ENCODE measurements at places on chromosomes 6 and 20.
A peak's percentile ranks its signal among the peaks of the same experiment; 100 is the strongest.

GRCh38 chr6:69162811-69163210, 527.7 kb downstream of the ADGRB3 start:
- no peak for DNase-seq

DNA sequence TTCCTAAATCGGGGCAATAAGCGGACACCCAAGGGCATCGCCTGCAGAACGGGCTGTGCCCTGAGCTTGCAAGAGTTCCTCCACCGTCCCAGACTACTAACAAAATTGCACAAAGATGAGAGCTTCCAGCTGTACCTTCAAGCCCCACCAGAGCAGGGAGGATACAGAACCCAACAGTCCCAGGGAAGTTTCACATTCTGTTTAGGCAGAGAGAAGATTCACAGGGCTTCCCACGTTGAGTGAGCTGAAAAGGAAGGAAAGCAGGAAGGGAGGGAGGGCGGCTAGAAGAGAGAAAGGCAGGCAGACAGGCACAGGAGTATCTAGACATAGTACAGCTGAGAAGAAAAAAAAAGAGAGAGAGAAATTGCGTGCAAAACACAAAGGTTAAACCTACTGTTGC, 112.6 kb upstream of the AFDN start:
- DNase-seq = no peak

- no peak for DNase-seq
Observed at GRCh38 chr6:134115715-134116074, 63.3 kb upstream of the SLC2A12 start.

DNA sequence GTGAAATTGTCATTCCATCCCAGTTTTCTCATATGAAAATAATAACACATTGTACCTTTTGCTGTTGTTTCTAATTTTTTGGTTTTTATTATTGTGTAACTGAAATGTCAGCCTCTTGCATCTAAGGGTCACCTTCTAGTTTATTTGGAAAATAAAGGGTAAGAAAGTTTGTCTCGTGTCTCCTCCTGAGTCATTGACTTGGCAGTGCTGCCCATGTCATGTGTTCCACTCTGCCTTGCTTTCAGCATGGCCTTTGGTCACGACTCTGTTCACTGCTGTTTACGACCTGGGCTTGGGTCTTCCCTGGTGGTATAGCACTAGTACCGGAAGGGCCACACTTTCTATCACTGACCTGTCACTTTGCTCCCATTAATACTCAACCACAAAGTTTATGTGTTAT, 171.4 kb upstream of the RSPO3 start:
- DNase-seq = no peak

GRCh38 chr6:134983823-134984222, 33.9 kb upstream of the ALDH8A1 start:
- no peak for DNase-seq

DNA sequence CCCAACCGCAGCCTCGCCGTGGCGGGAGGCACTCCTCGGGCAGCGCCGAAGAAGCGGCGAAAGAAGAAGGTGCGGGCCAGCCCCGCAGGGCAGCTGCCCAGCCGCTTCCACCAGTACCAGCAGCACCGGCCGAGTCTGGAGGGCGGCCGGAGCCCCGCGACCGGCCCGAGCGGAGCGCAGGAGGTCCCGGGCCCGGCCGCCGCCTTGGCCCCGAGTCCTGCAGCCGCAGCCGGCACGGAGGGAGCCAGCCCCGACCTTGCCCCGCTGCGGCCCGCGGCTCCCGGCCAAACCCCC, 525 bp downstream of the PNRC1 start:
- DNase-seq = no peak

DNA sequence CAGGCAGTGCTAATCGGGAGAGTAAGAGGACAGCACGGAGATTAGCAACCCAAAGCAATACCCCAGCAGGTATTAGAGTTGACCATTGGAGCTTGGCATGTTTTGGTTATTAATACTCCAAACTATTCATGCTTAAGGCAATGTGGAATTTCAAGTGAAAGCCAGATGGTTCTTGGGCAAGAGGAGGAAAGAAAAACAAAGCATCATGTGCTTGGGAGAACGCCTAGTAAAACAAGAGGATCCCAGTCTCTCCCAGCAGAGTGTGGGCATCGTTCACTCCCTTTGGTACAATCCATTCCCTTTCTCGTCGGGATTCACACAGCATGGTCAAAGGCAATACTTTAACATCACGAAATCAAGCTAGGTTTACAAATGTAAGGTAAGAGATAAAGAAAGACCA, 349.8 kb downstream of the PRKN start:
- DNase-seq = no peak

- DNase-seq = no peak
Observed at GRCh38 chr6:115977220-115977619, 83.5 kb downstream of the FRK start.

DNA sequence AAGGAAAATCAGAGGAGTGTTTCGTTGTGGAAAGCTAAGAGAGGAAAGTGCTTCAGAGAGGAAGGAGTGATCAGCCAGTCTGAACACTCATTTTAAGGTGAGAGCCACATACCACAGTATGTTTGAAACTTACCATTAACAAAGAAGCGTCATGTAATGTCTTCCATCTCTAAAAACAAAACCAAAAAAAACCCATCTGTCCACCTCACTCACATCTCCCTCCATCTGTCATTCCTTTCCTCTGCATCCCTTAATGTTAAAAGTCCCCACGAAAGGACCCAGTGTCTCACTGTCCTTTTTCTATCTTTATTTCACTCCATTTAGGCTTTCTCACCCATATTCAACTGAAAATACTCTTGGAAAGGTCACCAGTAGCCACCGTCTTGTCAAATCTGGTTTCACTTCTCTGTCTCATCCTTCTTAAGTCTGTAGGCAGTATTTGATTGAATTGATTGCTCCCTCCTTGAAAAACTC, 59.4 kb upstream of the GNRH2 start:
- no peak for DNase-seq

DNA sequence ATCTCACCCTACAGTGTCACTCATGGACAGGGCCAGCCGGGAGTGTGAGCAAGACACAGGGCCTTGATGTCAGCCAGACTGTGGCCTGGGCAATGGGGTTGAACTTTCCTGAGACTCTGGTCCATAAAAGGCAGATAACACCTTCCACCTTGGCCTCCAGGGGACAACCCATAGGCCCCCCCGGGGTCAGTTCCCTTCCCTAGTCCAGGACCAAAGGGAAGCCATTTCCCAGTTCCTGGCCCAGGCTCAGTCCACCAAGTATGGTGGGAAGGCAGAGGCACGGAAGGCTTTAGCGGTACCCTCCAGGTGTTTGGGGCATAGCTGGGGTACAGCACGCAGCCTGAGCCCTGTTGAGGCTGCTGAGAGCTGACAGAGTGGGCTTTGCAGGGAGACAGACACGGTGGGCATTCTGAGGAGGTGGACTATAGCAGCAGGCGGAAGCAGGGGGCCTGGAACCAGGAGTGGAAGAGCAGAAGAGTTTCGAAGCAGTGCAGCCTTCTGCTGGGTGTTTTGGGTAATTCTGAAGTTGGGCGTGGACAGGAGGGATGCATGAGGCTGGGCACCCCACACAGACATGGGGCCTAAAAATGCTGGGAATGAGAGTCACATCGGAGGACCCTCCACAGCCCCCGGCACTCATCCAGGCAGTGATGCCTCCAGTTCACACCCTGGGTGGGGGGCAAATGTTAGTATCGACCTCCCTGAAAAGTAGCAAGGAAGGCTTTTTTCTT, 43.9 kb upstream of the CD93 start:
- DNase-seq = no peak

GRCh38 chr20:37490663-37491350, 30.2 kb upstream of the NNAT start:
- DNase-seq = no peak

- DNase-seq = no peak
Observed at GRCh38 chr6:35436071-35436857, 15.9 kb upstream of the FANCE start.

DNA sequence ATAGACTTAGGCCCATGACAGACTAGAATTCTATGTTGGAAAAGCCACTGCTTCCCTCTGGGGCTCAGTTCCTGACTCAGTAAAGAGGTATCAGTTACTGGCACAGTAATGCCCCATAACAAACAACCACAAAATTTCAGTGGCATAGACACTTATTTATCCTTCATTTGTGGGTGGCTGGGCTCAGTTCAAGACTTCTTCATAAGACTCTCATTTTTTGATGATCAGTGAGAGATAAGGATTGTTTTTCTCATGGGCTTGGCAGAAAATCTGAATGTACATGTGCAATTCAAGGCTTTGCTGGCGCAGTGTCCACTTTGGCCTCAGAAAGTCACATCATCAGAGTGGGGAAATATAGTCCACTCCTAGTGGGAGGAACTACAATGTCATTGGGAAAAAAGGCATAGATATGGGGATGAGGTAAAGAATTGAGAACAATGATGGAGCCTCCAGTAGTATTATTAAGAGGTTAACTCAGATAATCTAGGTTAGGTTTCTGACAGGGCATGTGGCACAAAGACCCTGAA, 384.6 kb upstream of the FLRT3 start:
- no peak for DNase-seq

GRCh38 chr6:151413372-151414145, 22.2 kb upstream of the ZBTB2 start:
- DNase-seq = peak; percentile 31

- DNase-seq = no peak
Observed at GRCh38 chr20:24950836-24951525, 1.9 kb downstream of the CST7 start.

- no peak for DNase-seq
Observed at GRCh38 chr6:105476978-105477377, 74.1 kb upstream of the PREP start.

GRCh38 chr20:48350313-48350988, 477.3 kb downstream of the PREX1 start:
- DNase-seq = no peak

DNA sequence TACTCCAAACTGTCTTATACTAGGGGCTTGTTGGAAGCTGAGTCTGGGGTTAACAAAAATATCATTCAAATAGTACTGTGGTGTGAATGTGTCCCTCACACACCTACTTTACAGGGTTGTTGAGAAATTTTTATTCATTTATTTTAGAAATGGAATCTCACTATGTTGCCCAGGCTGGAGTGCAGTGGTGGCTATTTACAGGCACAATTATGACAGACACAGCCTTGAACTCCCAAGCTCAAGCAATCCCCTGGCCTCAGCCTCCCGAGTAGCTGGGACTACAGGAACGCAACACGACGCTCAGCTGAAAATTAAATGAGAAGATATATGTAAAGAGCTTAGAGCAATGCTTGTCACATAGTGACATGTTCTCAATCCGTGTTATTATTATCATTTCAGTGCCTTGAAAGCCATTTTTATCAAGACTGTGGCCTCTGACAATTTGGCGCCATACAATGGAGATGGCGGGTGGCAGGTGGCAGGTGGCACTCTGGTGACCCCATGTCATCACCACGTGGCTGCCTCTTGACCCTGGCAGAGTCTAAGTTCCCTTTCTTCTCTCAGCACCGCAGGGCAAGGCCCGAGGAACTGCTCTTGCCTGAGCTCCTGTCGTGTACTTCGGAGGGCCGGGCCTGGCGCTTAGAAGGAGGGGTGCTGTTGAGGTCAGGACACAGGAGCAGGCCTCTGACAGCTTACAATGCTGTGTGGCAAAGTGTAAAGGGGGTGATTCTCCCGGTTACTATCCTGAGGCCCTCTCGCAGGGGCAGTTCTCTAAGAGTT, 64.5 kb downstream of the STX11 start:
- no peak for DNase-seq

DNA sequence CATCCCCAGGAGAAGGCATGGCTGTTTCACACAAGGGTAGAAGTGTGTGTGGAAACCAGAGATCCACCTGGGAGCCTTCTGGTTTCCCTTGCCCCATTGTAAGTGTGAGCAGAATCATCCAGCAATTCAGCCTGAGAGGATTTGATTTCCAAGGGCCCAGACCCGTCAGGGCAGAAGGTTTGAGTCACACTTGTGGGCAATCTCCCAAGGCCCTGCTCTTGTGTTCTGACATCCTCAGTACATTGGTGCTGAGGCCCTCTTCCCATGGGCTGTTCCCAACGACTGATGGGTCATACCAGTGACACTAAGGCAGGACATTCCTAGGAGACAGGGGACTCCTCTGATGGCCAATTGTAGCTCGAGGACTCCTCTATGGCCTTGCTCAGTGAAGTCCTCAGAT, 58.2 kb upstream of the POLR1H start:
- no peak for DNase-seq

GRCh38 chr6:42960243-42961019, at the start of gene GNMT:
TSS of gene GNMT (plus strand) at chr6:42960754. CDS start at chr6:42960768, 14 bp downstream.
- no peak for DNase-seq

DNA sequence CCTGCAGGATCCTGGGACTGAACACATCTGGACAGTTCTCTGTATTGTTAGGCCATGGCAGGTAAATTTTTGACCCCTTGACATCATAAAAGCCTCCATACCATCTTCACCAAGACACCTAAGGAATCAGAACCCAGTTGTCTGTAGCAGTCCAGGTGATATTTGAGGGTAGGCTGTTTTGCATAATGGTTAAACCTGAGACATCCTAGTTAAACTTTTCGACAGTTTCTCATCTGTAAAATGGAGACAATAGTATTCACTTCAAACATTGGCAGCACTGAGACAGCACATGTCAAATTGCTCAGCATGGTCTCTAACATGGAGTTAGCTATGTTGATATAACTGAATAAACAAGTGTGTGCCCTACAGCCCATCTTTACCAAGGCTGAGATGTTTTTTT, 24.8 kb downstream of the C6orf62 start:
- no peak for DNase-seq

GRCh38 chr6:117138920-117139319, 126.4 kb upstream of the VGLL2 start:
- DNase-seq = no peak

- no peak for DNase-seq
Observed at GRCh38 chr20:19129306-19129705, 83.1 kb upstream of the SLC24A3 start.

GRCh38 chr6:131062241-131063027, 611 bp downstream of the EPB41L2 start:
- DNase-seq = no peak

- no peak for DNase-seq
Observed at GRCh38 chr6:149016716-149017115, 269.9 kb downstream of the UST start.

GRCh38 chr6:133245007-133245406, 3.9 kb downstream of the EYA4 start:
- DNase-seq = no peak

- no peak for DNase-seq
Observed at GRCh38 chr20:50260479-50261221, 70.0 kb downstream of the CEBPB start.

GRCh38 chr6:53647462-53648094, 18.0 kb downstream of the KLHL31 start:
- no peak for DNase-seq

GRCh38 chr6:35503534-35503933, 6.7 kb upstream of the TEAD3 start:
- no peak for DNase-seq

- no peak for DNase-seq
Observed at GRCh38 chr20:595330-596308, 14.5 kb downstream of the TCF15 start.
